ENCODE measurements at places on chromosomes 4 and X.
A peak's percentile ranks its signal among the peaks of the same experiment; 100 is the strongest.

DNA sequence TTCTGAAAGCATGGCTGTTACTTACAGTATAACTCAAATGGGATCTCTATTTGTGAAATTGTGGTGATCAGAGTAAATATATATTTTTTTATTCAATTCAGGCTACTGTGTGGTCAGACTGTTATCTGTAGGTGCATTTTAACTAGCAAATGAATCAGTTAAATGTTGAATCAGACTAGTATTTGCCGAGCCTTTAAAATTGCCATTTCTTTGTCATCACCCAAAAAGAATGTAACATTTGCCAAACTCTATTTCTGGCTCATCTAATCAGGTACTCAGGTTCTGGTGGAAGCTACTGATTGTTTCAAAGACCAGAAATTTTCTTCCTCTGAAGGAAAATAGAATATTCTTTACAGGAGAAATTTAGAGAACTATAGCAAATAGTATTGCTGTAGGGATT, 1.8 kb upstream of the NAA15 start:
- DNase-seq: no peak

- no peak for DNase-seq
Observed at GRCh38 chrX:46695491-46695890, 63.4 kb downstream of the SLC9A7 start.

DNA sequence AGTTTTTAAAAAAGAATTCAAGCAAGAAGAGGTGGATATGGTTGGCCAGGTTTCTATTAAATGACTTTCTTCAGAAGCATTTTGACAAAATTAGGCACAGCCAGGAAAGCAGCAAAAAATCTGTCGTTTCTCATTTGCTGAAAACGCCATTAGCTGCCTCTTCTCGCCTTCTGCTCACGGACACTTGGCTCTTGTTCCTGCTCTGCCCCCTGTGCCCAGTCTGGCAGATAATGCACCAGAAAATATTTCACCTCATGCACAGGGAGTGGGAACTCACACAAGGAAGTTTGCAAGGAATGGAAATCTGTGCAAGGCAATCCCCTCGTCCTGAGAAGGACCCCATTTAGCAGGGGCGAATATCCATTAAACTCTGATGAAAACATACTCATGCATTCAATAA, 260.0 kb downstream of the PACRGL start:
- no peak for DNase-seq

- DNase-seq: no peak
Observed at GRCh38 chr4:175330652-175331051, 412.5 kb downstream of the ADAM29 start.

DNA sequence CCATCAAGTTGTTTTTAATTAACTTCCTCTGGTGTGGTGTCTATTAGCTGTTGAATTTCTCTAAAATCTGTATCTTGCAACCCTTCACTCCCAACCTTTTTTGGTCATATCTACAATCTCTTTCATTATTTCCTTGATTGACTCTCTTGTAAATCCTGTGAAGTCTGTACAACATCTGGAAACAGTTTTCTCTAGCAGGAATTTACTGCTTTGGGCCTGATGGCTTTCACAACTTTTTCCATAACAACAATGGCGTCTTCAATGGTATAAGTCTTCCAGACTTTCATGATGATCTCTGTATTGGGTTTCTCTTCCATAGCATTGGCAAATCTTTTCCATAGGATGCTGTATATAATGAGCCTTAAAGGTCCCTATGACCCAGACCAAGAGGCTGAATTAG, 49.0 kb downstream of the TBC1D19 start:
- no peak for DNase-seq

GRCh38 chr4:24778464-24779225, 16.7 kb upstream of the SOD3 start:
- DNase-seq: peak; percentile 71

GRCh38 chr4:168440442-168441264, 39.6 kb downstream of the DDX60L start:
- no peak for DNase-seq

DNA sequence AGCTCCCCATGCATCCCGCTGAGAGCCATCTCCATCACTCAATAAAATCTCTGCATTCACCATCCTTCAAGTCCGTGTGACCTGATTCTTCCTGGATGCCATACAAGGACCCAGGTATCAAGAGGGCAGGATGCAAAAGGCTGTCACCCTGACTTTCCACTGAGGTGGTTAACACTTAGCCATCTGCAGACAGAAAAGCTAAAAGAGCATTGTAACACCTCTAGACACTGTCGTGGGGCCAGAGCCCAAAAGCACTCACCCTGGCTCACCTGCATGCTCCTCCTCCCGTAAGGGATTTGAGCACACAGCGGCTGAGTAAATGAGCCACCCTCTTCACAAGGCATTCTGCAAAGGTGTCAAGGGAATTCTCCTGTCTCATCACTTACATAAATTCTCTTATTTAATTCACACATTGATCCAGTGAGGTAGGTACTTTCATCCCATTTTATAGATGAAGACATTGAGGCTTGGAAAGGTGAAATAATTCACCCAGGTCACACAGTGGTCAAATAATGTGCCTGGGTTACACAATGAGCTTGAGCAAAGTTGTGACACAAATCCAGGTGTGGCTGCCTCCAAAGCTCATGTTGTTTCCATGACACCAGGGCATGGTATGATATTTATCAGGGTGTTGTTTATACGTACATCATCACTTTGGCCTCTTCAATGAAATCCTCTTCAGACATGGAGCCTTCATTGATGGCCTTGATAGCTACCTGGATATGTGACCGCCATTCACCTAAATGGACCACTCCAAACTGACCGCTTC, 48.0 kb downstream of the TXK start:
- DNase-seq: no peak

DNA sequence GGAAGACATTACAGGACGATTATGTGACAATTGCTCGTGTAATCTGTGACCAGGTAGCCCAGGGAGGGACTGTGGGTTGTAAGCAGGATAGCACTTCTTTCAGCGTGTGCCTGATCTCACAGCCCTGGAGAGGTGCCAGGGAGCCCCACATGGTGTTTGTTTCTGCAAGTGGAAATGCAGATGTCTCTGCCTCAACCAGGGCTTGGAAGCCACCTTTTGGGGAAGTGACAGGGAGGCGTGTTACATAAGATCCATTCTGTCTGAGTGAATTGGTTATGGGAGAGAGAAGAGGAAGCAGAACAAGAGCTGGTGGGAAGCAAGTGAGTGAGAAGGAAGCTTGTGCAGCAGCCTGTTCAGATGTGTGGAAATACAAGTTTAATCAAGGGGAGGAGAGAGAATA, 104.5 kb upstream of the GATB start:
- no peak for DNase-seq

GRCh38 chr4:32472918-32473317, 1752.7 kb downstream of the PCDH7 start:
- DNase-seq: no peak

DNA sequence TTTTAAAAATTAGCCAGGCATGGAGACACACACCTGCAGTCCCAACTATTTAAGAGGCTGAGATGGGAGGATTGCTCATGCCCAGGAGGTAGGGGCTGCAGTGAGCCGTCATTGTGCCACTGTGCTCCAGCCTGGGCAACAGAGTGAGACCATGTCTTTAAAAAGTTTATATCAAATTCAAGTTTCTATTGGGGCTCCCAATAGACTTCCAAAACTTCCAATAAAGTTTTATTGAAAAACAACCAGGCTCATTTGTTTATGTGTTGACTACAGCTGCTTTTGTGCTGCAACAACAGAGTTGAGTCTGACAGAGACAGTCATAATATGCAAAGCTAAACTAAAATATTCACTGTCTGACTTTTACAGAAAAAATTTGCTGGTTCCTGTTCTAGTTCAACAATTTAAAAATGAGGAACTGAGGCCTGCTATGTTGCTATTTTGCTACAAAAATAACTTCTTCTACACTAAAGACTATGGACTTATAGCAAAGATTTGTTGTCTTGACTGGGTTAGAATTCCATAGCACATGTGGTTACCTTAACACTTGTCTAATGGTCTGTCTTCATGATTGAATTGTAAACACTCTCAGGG, 63.3 kb upstream of the RELL1 start:
- DNase-seq: no peak

DNA sequence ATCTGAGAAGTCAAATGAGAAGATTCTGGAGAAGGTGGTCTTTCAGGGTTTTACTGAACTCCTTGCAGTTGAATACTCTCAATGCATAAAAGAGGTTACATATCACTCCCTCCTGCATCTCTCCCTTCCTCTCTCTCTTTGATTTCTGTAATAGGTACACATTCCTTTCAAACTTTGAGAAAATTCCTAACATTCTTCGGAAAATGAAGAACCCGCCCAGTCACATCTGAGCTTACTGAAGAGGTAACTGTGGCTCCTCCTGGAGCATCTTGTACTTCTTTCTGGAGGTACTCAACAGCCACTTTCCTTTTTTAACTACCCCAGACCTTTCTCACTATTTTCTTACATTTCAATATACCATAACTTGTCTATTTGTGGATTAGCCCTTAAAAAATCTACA, 24.7 kb downstream of the NDST3 start:
- no peak for DNase-seq

DNA sequence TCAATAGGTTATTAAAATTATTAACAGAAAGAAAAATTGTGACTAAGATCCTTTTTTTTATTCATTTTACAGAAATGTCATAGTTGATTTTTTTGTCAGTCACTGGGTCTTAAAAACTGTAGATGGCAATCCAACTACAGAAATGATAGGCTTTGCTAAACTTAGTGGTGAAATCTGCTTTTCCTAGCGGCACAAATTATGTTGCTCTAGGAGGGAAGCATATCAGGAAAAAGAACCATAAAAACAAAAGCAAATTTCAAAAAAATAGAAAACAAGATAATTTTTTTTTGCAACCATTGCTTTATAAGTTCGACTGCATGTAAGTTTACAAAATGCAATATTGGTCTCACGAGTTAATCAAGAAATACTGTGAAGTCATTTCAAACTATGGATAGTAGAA, 443.5 kb upstream of the IGFBP7 start:
- no peak for DNase-seq

GRCh38 chrX:133541021-133541420, 125.7 kb upstream of the GPC4 start:
- no peak for DNase-seq

GRCh38 chrX:39811376-39811775, 286.4 kb downstream of the BCOR start:
- no peak for DNase-seq

- no peak for DNase-seq
Observed at GRCh38 chr4:113844369-113844768, 82.8 kb upstream of the CAMK2D start.

GRCh38 chrX:124045109-124045508, 83.6 kb downstream of the STAG2 start:
- no peak for DNase-seq

- DNase-seq: no peak
Observed at GRCh38 chr4:3762264-3762663, 3.9 kb upstream of the ADRA2C start.

- DNase-seq: no peak
Observed at GRCh38 chr4:142497606-142498005, 348.5 kb downstream of the INPP4B start.

DNA sequence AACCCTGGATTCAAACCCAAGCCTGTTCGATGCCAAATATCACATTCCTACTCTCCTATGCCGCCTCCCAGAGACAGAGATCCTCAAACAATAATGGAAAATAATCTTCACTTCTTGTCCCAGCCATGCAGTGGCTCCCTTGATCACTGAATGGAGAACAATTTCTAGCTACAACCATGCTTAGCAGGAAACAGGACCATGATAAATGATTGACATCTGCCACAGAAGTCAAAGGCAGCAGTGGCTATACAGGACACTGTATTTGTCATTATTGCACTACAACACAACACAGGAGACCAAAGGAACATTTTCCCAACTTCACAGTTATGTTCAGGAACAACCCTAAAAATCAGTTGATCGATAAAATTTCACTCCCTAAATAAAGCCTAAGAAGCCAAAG, 243.3 kb upstream of the SLC7A11 start:
- DNase-seq: no peak

GRCh38 chrX:55867708-55868107, 150.2 kb downstream of the RRAGB start:
- DNase-seq: no peak

DNA sequence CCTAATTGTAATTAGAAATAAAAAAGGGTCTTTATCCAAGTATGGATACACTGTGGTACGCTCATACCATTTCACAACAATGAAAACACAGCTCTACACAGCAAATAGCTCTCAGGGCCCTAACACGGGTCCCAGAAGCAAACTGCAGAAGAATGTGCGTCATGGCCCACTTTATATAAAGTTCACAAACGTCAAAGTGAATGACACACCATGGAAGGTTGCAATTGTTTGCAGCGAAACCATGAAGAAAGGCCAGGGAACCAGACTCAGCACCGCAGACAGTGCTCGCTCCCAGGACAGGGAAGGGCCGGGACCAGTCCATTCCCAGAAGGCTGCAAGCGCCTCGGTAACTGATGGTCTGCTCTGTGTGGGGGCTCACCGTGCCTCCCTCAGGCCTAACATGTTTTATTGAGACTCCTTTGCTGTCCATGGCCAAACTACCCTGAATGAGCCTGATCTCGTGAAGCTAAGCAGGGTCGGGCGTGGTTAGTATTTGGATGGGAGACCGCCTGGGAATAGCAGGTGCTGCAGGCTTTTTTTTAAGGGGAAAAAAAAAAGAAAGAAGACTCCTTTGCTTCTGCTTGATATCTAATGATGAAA, 47.8 kb downstream of the ACOX3 start:
- no peak for DNase-seq

GRCh38 chr4:104447294-104447693, 47.4 kb downstream of the CXXC4 start:
- DNase-seq: no peak

DNA sequence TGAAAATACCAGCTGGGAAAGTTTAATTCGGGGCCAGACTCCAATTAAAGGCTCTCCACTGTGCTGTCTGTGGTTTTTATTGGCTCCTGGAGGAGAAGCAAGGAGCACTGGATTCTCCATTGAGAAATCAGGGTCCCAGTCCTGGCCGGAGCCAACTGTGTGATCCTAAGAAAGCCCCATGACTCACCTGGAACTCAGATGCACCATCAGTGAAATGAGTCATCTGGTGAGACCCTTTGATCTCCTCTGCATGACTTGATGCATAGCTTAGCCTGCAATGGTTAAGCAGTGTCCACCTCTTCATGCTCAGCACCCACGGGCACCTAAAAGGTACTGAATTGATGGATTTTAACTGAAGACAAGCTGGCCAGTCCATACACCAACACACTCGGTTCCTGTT, 119.2 kb upstream of the VCX3B start:
- no peak for DNase-seq

- DNase-seq: no peak
Observed at GRCh38 chrX:116756958-116757357, 294.2 kb upstream of the CT83 start.

DNA sequence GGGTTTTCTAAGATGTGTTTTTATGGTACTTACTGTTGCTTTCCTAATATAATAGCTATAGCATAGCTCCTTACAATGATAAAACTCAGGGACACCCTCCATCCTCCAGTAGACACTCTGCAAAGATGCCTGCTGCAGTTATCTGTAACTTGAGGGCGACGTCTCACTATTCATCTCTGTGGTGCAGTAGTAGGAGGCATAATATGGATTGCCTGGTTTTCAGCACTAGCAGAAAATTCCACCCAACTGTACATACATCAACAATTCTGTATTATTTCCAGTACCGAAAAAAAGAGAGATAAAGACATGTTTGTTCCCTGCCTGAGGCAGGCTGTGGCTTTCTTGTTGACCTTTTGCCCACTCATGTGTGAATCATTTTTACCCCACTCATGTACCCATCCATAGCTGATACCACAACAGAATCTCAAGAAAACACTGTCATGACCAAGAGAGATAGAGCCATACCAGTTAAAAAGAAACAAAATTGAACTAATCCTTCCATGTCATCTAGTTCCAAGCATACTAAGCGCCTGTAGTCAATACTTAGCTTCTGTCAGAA, 220.1 kb downstream of the RAB28 start:
- no peak for DNase-seq

Measured in brain pericyte (primary cell).